ENCODE measurements at places on chromosomes 7 and 10. TPM values are rescaled to one million over a fixed set of nuclear protein-coding genes. Genes with fewer than 3 reads are reported as not detected.

PARD3 gene
- total RNA-seq, result 32.6 TPM

OPALIN gene
- not detected for total RNA-seq

MACC1 gene
- total RNA-seq, result 10.5 TPM

TRIL gene
- total RNA-seq, result 8.4 TPM

ARMC3 gene
- total RNA-seq, result 0.57 TPM

SPOCK2 gene
- total RNA-seq, result 532 TPM

HEPACAM2 gene
- total RNA-seq, result 7.3 TPM

VWDE gene
- 0.22 TPM for total RNA-seq

FASTK gene
- total RNA-seq, result 56.3 TPM

GRCh38 chr10:124547647-124548168, 86.1 kb downstream of the LHPP start:
- no peak for DNase-seq

DNA sequence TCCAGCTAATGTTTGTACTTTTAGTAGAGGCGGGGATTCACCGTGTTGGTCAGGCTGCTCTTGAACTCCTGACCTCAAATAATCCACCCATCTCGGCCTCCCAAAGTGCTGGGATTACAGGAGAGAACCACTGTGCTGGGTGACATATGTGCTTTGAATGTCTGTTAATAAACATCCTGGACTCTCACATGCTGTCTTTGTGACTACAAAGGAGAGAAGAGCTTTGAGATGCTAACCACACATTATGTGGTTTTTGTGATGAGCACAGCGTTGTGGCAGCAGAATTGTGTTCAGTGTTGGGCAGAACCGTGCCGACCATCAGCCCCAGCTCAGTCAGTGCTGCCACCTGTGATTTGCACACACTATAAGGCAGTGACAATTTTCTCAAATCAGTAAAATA, 500.1 kb upstream of the KLF6 start:
- no peak for DNase-seq

GRCh38 chr10:102951316-102951715, 33.2 kb downstream of the CNNM2 start:
- no peak for DNase-seq

GRCh38 chr10:77713521-77714280, 76.1 kb upstream of the KCNMA1 start:
- no peak for DNase-seq

DNA sequence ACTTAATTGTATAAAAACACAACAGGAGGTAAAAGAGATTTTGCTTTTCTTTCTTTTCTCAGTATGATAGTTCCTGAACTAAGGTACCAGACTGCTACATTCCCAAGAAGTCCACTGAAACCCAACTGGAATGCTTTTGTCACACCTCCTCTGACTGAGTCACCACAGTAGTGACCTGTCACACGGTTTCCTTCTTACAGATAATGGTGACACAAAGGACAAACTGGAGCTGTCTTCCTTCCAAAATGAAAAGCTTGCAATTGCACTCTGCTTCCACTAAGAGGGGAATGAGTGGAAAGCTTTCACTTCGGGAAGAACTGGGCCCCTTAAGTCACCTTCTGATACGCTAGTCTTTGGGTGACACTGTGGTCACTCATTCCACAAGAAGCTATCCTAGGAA, 122.2 kb downstream of the KMT2E start:
- no peak for DNase-seq

DNA sequence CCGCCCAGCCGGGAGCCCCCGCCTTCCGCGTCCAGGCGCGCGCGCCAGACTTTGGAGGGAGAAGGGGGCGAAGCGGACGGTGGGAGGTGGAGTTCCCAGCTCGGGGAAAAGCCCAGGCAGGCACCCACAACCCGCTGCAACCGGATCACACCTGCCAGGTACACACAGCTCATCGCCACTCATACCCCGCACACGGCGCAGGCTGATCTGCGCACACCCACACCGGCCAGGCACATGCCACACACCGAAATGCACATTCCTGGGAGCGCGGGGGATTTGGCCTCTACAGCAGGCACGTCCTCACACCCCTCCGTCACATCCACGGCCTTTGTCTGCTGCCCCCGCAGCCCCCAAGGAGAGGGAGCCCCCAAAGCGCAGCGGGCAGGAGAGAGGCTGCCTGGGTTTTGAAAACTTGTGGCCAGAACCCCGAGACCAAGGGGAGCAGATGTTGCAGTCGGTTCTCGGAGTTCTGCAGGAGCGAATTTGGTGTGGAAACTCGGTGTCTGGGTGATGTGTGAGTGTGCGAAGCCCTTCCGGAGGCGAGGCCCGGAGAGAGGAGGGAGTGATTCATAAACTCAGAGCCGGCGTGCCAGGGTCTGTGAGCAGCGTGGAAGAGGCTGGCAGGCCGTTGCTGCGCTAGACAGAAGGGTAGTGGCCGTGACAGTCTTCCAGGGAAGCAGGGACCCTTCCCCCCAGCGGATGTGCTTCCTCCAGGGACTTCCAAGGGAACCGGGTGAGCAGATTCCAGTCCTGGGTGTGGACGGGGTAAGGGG, 734 bp downstream of the CHST3 start:
- DNase-seq, result no peak

GRCh38 chr10:131474416-131474815, 162.9 kb upstream of the TCERG1L start:
- DNase-seq, result no peak

DNA sequence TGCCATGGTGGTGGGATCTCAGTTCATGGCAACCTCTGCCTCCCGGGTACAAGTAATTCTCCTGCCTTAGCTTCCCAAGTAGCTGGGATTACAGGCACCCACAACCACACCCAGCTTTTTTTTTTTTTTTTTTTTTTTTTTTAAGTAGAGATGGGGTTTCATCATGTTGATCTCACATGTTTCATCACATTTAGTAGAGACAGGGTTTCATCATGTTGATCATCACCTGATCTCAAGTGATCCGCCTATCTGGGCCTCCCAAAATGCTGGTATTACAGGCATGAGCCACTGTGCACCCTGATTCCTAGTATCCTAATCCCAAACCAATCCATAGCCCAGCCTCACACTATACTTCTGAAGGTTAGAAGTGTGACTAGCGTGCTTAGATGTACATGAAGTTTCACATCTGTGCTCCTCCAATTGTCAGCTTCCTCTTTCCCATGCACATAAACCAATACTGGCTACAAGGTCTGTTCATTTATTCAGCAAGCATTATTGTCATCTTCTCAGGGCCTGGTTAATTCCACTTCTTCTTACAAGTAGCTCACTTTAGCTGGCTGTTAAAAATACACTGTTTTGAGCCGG, 6.8 kb upstream of the NAT16 start:
- DNase-seq, result no peak

DNA sequence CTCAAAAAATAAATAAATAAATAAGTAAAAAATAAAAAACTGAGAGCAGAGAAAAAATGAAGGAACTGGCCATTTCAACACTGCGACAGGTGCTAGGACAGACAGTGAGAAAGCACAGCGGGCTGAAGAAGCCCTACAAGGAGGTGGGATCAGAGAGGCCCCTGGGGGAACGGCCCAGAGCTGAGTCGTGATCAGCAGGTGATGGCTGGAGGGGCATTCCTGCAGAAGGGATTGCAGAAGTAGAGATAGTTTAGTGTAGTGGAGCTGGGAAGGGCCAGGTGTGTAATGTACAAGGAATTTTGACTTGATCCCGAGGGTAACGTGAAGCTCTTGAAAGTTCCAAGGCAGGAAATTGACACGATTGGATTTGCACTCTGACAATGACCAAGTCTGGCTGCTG, 112.1 kb downstream of the CUL2 start:
- DNase-seq, result no peak

DNA sequence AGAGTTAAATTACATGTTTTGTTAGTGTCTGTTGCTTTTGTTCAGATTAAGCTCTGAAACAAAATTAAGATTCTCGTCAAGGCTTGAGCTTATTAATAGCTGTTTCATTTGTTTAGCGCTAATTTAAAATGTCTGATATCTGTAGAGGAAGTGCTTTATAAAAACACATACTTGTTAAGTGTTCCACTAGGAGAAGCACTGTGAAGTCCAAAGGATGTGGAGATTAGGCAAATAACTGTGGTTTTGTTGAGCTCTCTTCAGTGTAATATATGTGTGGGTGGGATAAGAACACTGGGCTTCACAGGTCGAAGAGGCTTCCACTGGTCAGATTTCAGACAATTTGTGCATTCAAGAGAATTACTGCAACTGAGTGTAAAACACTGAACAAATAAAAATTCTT, 242.0 kb downstream of the AUTS2 start:
- DNase-seq, result no peak
